ENCODE measurements at places on chromosomes 4 and X.

GRCh38 chrX:101906136-101906796, 25.6 kb downstream of the ZMAT1 start:
- ATAC-seq, result no peak

GRCh38 chr4:42554072-42554471, 102.8 kb downstream of the ATP8A1 start:
- no peak for ATAC-seq

DNA sequence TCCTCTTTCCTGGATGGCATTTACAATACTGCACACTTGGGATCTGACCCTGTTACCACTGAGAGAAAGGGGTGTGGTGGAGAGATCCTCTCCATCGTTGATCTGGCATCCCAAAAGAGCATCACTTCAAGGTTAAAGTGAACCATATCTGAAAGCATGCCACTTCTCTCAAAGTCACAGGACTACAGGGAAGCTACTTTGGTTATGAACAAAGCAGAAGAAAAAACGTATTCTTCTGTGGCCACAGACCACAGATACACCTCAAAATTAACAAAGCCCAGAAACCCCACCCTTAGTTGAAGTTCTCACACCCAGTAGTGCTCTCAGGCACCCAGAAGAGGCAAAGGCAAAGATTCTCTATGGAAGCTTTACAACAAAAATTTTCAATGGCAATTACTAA, 108.3 kb downstream of the JADE1 start:
- peak; percentile 80 for ATAC-seq

GRCh38 chr4:24680746-24681448, 96.5 kb upstream of the DHX15 start:
- no peak for ATAC-seq

GRCh38 chr4:105182211-105182610, 35.5 kb downstream of the TET2 start:
- no peak for ATAC-seq

DNA sequence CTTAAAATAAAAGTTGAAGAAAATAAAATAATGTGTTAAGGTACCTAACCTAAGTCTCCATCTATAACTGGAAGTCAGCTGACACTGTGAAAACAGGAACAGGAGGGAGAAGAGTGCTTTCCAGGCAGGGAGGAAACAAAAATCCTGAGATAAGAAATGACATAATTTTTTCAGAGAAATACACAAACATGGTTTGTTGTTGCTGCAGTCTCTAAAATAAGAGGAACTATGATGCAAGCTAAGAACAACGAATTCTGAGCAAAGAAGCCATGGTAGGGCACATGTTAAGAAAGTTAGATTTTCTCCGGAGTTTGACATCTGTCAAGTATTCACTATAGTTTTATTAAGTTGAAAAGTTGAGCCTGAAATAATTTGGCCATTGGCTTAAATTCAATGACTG, 26.9 kb downstream of the PAPSS1 start:
- no peak for ATAC-seq

GRCh38 chr4:156113138-156113765, 159.6 kb upstream of the CTSO start:
- no peak for ATAC-seq

DNA sequence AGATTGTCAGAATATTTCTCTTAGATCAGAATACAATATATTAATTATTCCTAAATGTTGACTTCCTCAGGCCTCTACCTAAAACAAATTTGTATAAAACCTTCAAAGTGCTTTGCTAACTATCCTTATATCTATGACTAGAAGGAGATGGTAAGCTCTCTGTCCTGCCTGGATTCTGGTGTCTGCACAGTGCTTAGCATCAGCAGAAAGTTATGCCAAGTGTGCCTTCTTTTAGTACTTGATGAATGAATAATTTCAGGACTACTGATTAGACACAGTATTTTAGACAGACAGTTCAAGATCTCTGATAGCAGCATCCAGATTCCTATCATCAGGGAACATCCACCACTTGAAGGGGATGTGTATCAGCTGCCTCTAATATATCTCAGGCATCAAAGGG, 242.4 kb upstream of the TLL1 start:
- peak; percentile 39 for ATAC-seq

GRCh38 chr4:72286185-72286584, 254.4 kb downstream of the NPFFR2 start:
- ATAC-seq, result no peak

DNA sequence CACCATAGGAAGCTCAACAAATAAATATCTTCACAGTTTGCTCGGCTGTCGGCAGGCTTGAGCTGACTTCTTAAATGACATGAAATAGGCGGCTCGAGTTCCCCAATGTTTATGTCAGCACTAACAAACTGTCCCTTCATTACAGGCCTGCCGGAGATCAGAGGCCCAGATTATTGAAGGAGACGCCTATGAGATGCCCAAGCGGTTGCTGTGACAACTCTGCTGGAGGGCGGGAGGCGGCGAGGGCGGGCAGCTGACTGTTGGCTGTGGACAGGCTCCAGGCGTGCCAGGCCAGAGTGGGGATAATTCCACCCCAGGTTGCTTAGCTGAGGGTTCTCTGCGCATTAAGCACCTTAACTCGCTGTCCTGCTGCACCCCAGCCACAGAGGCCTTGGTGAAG, 39.2 kb upstream of the MSX1 start:
- no peak for ATAC-seq

DNA sequence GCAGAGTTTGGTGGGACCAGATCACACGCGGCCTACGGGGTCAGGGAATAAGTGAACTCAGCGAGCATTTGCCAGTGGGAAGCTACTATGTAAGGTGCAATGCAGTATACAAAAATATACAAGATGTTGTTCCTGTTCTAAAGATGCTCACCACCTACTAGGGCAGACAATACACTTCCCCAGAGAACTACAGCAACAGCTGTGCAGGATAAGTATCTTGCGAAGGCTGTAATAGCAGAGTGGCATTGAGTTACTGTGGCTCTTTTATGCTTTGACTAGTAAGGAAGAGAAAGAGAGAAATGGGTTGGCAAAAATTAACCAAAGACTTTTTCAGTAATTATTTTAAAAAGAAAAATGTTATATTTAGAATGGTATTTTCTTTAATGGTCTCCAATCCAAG, 61.2 kb downstream of the CDS1 start:
- ATAC-seq, result no peak

DNA sequence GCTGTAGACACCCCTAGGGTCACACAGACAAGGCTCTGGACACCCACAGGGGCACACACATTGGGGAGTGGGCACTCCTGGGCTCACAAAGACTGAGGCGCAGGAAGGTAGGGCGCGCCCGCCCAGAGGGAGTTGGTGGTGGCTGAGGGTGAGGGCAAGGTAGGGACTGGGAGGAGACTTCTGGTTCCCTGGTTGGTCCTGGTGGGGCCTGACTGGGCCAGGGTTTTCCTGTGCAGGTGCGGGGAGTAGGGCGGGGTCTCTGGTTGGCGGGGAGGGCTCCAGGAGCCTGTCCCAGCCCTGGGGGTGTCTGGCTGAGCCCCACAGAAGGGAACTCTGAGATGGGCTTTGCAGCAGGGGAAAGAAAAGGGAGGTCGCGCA, 6.7 kb upstream of the WAS start:
- peak; percentile 53 for ATAC-seq

- no peak for ATAC-seq
Measured at GRCh38 chr4:114864060-114864459, 249.4 kb downstream of the NDST4 start.

DNA sequence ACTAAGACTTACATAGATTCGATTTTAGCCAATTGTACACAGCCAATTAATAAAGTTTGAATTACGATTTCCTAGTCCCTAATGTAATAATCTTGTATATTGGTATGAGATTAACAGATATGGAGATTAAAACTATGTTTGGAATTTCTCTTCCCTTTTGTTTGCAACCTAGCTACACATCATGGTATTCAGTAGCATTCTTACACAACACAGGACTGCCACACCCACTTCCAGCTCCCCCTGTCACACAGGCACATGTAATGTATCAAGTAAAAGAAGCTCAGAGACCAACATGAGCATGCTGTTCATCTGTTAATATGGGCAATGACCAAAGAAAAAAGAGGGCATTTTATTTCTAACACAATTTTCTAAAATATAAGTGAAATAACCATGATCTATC, 12.8 kb downstream of the SLC6A14 start:
- ATAC-seq, result no peak

DNA sequence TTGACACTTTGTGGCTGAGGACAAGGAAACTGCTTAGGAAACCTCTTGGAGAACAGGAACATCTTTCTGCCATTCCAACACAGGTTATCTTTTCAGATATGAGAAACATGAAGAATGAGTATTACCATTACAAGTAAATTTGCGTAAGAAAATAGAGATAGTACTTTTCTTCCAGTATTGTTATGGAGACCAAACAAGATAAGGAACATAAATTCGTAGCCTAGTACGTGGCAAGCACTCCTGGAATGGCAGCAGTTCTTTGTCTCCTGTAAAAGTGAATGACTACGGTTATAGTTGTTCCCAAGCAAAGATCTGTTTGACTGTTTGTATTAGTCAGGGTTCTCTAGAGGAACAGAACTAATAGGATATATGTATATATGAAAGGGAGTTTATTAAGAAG, 843.1 kb downstream of the STIM2 start:
- no peak for ATAC-seq

GRCh38 chrX:24963823-24964222, 51.9 kb downstream of the ARX start:
- no peak for ATAC-seq

DNA sequence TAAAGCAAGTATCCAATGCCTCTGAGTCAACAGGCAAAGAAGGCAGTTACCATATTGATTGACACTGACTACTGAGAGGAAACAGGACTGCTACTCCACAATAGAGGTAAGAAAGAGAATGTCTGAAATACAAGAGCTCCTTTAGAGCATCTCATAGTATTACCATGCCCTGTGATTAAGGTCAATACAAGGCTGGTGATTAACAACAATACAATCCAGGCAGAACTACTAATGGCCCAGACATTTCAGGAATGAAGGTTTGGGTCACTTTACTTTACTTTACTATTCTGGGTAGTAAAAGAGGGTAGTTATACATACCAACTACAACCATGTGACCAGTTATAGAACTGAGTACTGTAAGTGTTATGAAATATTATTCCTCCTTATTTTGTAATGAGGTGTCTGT, 44.5 kb downstream of the BRWD3 start:
- ATAC-seq, result no peak

GRCh38 chrX:151505796-151506195, 57.7 kb upstream of the PASD1 start:
- ATAC-seq, result no peak

- ATAC-seq, result no peak
Measured at GRCh38 chr4:2292646-2293108, 30.8 kb upstream of the MXD4 start.

GRCh38 chr4:8766610-8767009, 105.0 kb downstream of the HMX1 start:
- no peak for ATAC-seq

DNA sequence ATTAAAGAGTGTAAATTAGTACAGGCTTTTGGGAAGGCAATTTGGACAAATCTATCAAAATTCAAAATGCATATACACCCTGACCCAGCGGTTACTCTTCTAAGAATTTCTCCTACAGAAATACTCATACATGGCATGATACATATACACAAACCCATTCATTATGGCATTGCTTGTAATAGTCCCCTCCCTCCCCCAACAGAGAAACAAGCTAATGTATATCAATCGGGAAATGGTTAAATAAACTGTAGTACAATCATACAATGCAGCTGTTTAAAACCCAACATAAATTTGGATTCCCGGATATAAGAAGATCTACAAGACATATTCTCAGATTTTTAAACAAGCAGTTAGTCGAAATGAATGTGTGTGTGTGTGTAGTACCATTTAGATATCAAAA, 808 bp downstream of the HUWE1 start:
- ATAC-seq, result no peak

GRCh38 chr4:86675548-86675947, 81.4 kb downstream of the PTPN13 start:
- no peak for ATAC-seq

DNA sequence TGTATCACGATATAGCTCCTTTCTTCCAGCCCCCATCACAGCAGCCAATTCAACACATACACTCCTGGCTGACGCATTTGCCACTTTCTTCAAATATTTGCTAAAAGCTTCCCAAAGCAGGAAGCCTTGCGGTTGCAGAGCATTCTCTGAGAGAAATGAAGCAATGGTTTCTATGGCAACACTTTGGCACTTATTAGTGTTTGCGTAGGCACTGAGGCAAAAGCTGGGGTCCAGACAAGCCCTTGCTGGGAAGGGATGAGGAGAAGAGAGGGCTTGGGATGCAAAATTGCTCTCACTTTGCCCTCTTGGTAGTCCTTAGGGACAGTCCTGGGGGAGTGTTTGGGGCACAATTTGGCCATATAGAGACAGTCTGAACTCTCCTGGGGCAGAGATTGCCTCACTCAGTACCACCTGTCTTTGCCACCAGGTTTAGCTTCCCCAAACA, 55.0 kb upstream of the PAK3 start:
- ATAC-seq, result no peak

DNA sequence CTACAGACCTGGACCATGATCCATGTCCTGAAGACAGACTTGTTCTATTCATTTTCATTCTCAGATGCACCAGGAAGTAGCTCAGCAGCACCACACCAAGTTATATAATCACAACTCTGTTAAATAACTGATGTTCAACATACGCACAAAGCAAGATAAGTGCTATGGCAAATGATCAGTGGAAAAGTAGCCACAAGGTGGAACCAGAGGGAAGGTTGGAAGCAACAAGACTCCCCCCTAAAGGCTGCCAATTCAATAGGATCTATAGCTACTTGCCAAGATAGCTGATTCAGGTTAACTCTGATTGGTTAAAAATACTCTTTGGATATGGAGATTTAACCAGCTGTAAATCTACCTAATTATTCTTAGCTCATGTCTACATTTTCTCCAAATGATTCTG, 23.7 kb upstream of the FAM47B start:
- no peak for ATAC-seq

DNA sequence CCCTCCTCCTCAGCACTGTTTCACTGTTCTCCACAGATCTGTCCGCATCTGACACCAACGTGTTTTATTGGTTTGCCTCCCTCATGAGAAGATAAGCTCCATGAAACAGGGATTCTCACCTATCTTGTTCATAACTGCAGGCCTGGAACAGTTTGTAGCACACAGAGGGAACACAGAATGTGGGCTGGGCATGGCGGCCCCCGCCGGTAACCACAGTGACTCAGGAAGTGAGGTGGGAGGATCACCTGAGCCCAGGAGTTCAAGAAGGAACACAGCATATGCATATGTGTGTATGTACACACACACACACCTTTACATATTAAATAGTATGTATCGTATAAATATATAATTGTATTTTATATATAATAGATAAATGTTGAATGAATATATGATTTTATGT, 168.6 kb downstream of the AFAP1 start:
- no peak for ATAC-seq

GRCh38 chr4:169024762-169025161, 14.7 kb upstream of the CBR4 start:
- ATAC-seq, result no peak

Measured in stimulated activated memory B cell treated with anti-CD40 and anti-IgM and Interleukin-4, amounts not matched to agents 10 μg/mL and 1 μg/mL and 100 μg/mL, for 72 hours (primary cell).